Left lobe of liver (tissue), 2 donors: ENCODE measurements at places on chromosomes 1 and 21.

GRCh38 chr1:70738624-70739023 is 309.0 kb downstream of the PTGER3 start:
- DNase-seq = no peak

- no peak for DNase-seq
These were observed 11.2 kb downstream of the CASQ2 start for GRCh38 chr1:115757326-115757725.

- DNase-seq = no peak
These were observed 58.1 kb downstream of the NME7 start for GRCh38 chr1:169309178-169310166.

DNA sequence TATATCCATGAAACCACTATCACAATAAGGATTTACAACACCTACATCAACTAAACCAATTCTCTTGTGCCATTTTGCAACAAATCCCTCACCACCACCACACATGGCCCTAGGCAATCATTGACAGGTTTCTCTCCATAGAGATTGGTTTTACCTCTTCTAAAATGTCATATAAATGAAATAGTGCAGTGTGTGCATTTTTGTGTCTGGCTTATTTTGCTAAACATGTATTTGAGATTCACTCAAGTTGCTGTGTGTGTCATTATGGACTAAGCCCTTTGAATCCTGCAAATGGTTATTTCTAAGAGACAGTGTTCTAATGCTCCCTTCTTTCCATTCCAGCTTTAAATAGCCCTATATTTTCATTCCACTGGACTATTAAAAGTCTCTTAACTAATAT is 179.7 kb upstream of the LRRC7 start:
- DNase-seq = no peak
